CD4-positive, alpha-beta T cell treated with Interleukin-4 for 4 hours (primary cell): ENCODE measurements at places on chromosomes 1 and 21.
A peak's percentile ranks its signal among the peaks of the same experiment; 100 is the strongest.

- DNase-seq = no peak
Measured at GRCh38 chr1:181413195-181413815, 70.0 kb upstream of the CACNA1E start.

GRCh38 chr1:101290922-101291561, 54.2 kb downstream of the S1PR1 start:
- DNase-seq = peak; percentile 47

DNA sequence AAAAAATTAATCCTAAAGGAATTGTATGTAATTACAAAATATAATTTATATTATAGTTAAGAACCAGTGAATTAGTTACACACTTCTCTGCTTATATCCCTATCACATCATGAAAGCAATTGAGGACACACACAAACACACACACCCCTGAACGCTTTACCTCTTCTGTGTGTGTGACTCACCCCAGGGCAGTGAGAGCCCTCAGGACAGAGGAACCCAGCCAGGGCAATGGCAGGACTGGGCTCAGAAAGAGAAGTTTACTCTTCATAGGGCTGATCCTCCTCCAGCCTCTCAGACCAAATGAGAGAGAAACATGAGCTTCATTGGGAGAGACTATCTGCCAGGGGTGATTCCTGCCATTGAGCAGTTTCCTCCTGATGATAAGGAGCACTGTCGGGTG, 38.1 kb downstream of the SLC44A3 start:
- DNase-seq = no peak

GRCh38 chr1:19036041-19036812, 79.8 kb upstream of the IFFO2 start:
- DNase-seq = no peak

- DNase-seq = no peak
Measured at GRCh38 chr1:200207711-200208126, 180.2 kb downstream of the NR5A2 start.

DNA sequence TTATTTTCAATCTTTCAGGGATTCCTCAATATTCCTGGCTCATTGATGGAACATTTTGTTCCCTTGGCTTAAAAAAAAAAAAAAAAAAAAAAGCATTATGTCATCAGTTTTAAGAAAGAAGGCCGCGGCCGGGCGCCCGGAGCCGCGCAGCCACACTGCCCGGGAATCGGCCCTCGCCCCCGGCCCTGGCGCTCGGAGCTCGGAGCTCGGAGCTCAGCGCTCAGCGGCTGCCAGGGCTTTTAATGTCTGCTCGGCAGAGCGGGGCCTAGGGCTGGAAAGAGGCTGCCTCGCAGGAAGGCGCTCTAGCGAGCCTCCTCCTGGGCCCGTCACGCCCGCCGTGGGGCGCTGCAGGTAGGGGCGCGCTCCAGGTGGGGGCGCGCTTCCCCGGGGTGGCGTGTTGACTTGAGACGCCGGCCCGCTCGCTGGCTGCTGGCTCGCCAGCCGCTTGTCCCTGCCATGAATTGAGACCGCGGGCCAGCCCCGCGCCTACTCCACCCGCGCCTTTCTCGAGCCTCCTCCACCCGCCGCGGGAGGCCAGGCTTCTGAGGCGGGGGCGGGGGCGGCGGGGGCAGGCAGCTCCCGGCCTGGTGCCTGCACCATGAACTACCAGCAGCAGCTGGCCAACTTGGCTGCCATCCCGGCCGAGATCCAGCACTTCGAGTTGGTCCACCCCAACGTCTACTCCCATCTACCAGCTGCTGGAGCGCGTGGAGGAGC, 5.4 kb upstream of the TDRD5 start:
- DNase-seq = no peak

- no peak for DNase-seq
Measured at GRCh38 chr21:45448810-45449657, 44.1 kb downstream of the COL18A1 start.
